ENCODE measurements at places on chromosomes 3 and 15.

- DNase-seq: no peak
Measured at GRCh38 chr3:142962520-142963233, 797 bp downstream of the PAQR9 start.

- no peak for DNase-seq
Measured at GRCh38 chr3:11400213-11400612, 128.0 kb downstream of the ATG7 start.

GRCh38 chr3:81274671-81275070 is 486.8 kb downstream of the GBE1 start:
- no peak for DNase-seq

GRCh38 chr3:37290551-37290950 is 116.2 kb upstream of the LRRFIP2 start:
- no peak for DNase-seq

DNA sequence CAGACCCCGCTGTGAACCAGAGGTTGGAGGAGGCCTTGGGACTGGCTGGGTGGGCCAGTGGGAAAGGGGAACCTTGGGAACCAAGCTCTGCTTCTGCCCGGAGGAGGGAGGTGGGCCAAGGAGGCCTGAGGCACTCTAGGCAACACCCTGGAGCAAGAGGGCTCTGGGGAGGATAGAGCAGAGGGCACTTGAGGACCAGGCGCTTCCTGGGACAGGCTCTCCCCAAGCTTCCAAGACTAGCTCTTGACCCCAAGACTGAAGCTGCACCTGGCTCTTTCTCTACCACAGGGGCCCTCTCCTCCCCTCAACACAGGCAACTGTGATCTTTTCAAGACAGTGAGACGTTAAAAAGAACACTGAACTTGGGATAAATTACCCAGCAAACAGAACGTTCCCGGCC is 20.3 kb downstream of the TKT start:
- DNase-seq: no peak

GRCh38 chr3:73056014-73056844 is 5.2 kb upstream of the EBLN2 start:
- DNase-seq: no peak

GRCh38 chr15:56040081-56041035 is 46.9 kb upstream of the NEDD4 start:
- DNase-seq: no peak

DNA sequence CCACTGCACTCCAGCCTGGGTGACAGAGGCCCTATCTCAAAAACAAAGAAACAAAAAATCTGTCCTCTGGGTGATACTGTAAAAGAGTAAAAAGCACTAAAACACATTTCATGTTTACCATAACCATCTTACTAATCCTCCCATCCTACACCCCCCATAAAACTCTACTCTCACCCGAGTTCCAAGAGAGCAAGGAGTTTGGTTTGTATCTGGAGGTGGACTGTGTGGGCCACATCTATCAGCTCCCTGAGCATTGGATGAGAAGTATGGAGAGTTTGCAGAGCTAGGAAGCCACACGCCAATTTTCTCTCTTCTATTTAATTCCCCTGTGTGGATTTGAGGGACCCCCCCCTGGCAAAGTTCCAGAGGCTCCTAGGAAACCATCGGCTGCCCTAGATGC is 80.0 kb downstream of the ATP10A start:
- DNase-seq: no peak

DNA sequence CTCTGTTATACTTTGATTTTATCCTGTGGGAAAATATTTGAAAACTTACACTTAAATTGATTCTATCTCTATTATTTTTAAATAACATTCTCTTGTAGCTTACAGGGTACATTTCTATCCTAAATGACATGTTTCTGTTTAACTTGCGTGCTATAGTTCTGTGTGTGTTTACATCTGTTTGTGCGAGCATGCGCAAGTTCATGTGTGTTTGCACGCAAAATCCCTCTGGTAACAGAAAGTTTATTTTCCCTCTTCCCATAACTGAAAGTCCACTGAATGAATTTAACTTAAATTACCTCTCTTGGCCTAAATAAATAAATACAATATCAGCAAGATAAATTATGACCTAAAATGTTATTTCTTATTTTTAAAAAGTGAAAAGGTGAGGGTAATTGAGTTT is 117.3 kb upstream of the NEO1 start:
- DNase-seq: no peak

- no peak for DNase-seq
Measured at GRCh38 chr3:122926322-122926721, 101.2 kb downstream of the SEMA5B start.

DNA sequence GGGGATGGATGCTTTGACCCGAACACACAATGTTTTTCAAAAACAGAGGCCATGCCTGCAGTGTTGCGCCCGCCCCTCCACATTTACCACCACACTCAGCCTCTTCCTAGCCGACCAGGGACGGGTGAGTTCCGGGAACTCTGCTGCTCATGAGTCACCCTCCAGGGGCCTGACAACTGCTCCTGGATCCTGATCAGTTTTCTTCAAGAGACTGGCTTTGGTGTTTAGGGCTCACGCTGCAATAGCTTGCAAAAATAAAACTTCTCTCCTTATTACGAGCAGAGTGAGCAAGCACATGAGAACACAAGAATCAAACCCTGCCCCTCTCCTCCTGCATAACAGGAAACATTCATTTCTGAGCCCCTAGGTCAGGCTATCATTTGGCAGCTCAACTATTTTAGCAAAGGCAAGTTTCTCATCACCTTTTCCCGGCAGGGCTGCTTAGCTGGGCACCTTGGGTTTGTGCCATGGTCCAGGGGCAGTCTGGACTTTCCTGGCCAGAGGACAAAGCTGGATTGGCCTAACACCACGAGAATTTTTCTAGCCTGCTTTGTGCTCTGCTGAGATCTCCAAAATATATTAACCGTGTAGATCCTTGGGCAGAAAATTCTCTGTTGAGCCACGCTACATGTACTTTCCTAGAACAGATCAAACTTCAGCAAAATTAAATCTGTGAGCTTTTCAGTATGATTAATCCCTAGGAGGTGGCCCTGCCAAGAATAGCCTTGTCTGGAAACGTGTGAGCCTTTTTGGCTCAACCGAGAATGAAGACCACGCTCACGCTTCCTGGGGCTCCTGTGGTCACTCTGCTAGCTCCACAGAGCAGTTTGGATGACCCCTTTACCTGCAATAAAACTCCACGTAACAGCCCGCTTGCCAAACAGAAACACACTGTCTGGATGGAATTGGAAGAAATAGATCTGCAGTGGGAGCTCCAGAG is 52.7 kb upstream of the SPATA12 start:
- no peak for DNase-seq

DNA sequence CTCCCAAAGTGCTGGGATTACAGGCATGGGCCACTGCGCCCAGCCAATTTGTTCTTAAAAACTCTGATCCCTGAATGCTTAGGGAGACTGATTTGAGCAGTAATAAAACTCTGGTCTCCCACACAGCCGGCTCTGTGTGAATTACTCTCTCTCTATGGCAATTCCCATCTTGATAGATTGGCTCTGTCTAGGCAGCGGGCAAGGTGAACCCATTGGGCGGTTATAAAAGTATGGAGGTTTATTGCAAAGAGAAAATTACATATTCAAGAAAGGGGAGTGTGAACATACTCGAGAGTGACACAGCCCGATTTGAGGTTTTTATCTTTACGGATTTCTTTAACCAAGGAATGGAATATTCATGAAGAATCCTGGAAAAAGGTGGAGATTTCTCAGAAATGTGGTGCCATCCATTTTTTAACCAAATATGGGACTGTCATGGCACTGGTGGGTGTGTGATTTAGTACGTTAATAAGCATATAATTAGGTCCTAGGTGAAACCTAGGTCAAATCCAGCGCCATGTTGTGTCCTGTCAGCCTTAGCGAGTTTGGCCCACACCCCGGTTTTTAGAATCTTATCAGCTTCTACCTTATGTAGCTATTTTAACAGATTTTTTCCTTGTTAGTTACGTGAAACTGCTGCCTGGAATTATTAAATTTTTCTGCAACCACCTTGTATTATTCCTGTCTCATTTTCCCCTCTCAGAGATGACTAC is 7.2 kb upstream of the GMPS start:
- DNase-seq: no peak

GRCh38 chr15:73952913-73953750 is 26.9 kb downstream of the LOXL1 start:
- DNase-seq: no peak

DNA sequence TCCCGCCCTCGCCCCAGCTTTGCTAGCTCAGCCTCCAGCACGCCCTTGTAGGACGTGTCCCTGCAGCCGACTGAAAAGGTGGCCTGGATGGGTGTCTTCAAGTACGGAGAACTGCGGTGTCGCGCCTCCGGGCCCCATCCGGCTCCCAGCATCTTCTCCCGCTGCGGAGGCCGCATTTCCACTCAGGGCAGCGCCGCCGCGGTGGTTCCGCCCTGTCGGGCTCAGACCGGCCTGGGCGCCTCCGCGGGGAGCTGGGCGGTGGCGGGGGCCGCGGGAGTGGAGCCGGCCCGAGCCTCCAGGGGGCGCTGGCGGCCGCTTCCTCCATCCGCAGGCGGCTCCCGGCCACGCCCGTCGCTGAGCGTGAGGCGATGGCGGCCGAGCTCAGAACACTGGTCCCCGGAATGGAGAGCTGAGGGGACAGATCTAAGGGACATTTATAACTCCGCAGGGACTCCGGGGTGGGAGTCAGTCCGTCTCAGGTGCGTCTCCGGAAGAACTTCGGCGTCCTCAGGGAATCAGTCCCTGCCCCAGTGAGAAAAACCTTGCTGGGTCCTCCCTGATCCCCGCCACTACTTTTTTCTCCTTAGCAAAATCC is 13.6 kb upstream of the SMCO1 start:
- DNase-seq: peak; percentile 54

DNA sequence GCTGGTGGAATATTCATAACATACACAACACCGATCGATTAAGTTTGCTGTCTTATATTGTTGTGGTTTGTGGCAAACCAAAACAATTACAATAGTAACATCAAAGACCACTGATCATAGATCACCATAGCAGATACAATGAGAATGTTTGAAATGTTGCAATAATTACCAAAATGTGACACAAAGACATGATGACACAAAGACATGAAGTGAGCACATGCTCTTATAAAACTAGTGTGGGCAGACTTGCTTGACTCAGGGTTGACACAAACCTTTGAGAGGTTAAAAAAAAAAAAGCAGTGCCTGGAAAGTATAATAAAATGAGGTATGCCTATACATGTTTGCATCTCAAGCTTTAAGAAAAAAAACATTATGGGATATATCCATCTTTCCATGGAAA is 130.3 kb downstream of the NR1I2 start:
- no peak for DNase-seq

GRCh38 chr15:33374226-33374914 is 63.6 kb downstream of the RYR3 start:
- DNase-seq: no peak
